ENCODE measurements at places on chromosomes 11 and 22. TPM values are rescaled to one million over a fixed set of nuclear protein-coding genes. Genes with fewer than 3 reads are reported as not detected.

DNA sequence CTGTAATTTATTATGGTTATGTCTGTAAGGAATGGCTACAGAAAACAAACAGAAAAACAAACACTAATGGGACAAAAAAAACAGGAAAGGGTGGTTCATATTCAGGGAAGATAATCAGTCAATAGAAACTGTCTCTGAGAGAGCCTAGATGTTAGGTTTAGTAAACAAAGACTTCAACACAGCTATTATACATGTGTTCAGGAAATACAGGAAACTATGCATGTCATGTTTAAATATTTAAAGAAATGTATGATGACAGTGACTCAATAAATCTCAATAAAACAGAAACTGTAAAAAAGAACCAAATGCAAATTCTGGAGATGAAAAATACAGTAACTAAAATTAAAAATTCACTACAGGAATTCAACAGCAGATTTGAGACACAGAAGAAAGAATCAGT is 76.0 kb downstream of the PACS1 start:
- peaks cover 22% of the 10 kb centered on the region for H3K36me3 ChIP-seq
- no peak overlapping the region for H3K27ac ChIP-seq
- no peak for DNase-seq
- H3K4me1 ChIP-seq = peaks cover 15% of the 10 kb centered on the region

Gene GGTLC2
- total RNA-seq = not detected

GRCh38 chr11:37721485-37721884 is 1123.4 kb upstream of the RAG2 start:
- H3K27me3 ChIP-seq = no peaks in the 10 kb centered on the region
- no peak overlapping the region for H3K4me3 ChIP-seq
- no peaks in the 10 kb centered on the region for H3K36me3 ChIP-seq

- no peaks in the 10 kb centered on the region for H3K4me1 ChIP-seq
- H3K27me3 ChIP-seq = no peaks in the 10 kb centered on the region
- no peak for DNase-seq
- no peaks in the 10 kb centered on the region for H3K36me3 ChIP-seq
Observed at GRCh38 chr11:44778195-44779100, 51.7 kb downstream of the TSPAN18 start.

DNA sequence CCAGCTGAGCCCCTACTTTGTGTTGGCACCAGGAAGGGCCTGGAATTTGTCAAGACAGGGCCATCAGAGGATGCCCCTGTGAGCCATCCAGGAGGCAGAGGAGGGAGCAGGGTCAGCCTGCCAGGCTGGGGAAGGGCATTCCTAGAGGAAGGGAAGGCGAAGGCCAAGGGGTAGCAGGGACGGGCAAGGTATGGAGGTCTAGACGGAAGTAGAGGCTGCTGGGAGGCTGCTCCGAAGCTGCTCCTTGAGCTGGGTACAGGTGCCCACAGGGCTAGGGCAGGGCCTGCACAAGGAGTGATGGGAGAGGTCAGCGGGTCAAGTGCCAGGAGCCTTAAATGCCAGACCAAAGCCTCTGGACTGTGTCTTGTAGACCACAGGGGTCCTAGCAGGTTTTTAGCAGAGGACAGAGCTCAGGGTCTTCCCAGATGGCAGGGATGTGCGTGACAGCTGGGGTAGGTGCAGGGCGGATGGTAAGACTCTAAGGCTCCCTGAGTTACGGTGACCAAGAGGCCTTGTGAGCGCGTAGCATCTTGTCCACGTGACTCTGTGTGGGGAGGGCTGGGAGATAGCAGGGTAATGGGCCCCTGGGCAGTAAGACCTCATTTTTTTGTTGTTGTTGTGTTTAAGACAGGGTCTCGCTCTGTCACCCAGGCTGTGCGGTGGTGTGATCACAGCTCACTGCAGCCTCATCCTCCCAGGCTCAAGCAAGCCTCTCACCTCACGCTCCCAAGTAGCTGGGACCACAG is 31.7 kb upstream of the CSNK1E start:
- H3K4me1 ChIP-seq = no peaks in the 10 kb centered on the region
- H3K27ac ChIP-seq = no peak overlapping the region
- no peaks in the 10 kb centered on the region for H3K36me3 ChIP-seq
- no peak overlapping the region for H3K4me3 ChIP-seq
- H3K27me3 ChIP-seq = no peaks in the 10 kb centered on the region

DNA sequence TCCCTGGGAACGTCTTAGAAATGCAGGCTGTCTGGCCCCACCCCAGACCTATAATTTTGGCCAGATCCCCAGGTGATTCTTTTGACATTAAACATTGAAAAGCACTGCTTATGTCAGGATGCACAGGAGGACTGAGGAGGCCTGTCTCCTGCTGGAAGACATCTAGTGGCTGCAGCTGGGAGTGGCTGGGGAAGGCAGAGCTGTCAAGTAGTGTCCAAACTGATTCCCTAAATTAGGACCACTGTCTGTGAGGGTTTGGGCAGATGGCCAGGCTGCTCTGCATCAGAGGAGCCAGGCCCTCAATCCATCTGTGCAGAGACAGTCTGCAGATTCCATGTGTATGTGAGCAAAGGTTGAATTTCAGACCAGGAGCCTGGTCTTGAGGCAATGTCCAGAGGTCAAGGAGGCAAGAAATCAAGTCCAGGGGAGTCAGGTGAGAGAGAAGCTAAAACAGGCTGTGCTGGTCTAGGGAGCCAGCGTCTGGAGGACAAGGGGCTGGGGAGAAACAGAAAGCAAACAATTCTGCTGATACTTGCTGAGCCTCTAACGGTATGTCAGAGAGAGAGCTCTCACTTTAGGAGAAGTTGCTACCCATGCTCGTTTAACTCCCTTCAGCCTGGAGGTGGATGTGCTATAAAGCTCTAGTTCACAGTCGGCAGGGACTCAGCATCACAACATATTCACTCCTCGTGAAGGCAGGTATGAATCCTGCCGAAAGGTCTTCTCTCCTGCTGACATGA is 15.3 kb upstream of the SYTL2 start:
- H3K4me3 ChIP-seq = no peak overlapping the region
- no peaks in the 10 kb centered on the region for H3K36me3 ChIP-seq
- no peak for DNase-seq
- H3K4me1 ChIP-seq = peaks cover 67% of the 10 kb centered on the region

DNA sequence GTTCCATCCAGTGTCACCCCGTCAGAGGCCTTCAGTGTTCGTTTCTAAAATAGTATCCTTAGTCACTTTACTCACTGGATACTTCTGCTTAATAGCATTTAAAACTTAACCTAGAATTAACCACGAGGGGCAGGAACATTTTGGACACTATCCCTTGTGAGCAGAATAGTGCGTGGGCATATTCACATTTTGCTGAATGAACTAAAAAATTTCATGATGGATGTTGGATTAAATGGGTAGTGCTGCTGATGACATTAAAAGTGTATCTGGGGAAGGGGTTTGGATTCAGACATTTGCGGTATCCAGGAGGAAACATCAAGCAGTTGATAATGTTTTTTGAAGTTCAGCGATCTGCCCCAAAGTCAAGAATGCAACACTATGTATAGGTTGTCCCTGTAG is 750 bp upstream of the NAT10 start:
- peak overlapping the region; percentile 94 for H3K27ac ChIP-seq
- H3K27me3 ChIP-seq = no peaks in the 10 kb centered on the region
- peak overlapping the region; percentile 95 for H3K4me3 ChIP-seq
- peaks cover 33% of the 10 kb centered on the region for H3K4me1 ChIP-seq
- DNase-seq = no peak
- H3K36me3 ChIP-seq = peaks cover 50% of the 10 kb centered on the region
